Urinary bladder (tissue), 4 donors: ENCODE measurements at places on chromosomes 6 and 20. TPM values are rescaled to one million over a fixed set of nuclear protein-coding genes. Genes with fewer than 3 reads are reported as not detected.

The HLA-DRA gene
- 93.9 TPM for total RNA-seq

The STK4 gene
- total RNA-seq: 37.5 TPM

DNA sequence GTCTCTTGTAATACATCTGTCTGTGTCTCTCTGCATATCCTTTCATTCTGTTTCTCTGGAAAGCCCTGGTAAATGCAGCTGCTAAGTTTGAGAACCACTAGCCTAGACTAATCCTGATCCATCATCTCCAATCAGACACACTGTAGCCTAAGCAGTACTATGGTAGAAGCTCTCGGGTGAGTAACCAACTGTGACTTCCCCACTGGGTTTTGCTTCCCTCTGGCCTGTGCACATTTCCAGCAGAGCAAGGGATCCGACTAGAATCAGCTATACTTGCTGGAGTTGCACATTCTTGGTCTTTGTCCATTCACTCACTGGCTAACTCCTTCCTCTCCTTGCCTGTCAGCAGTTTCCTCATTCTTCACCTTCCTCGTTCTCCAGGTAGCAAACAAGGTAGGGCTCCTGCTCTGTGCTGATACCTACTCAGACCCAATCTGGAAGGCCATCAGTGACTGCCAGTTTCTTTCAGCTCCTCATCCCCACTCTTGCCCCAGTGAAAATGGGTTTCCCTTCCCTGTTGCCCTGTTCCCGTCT is 184.2 kb downstream of the PLCB4 start:
- no peak for DNase-seq

The TINAG gene
- total RNA-seq: 0.16 TPM

DNA sequence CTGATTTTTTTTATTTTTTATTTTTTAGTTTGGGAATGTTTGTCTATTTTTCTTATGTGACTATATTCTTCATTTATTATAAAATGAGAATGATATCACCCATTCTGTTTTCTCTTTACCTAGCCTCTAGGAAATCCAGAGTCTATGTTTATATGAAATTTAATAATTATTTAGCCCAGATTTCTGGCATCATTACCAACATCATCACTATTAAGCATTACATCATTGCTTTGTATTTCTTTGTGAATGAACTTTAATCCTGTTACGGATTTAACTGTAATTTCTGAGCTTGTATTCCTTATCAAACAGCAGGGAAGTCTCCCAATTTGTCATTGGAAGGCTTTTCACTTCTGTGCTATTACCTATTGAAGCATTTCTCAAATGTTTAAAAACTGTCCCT is 72.7 kb upstream of the NOX3 start:
- DNase-seq: no peak

DNA sequence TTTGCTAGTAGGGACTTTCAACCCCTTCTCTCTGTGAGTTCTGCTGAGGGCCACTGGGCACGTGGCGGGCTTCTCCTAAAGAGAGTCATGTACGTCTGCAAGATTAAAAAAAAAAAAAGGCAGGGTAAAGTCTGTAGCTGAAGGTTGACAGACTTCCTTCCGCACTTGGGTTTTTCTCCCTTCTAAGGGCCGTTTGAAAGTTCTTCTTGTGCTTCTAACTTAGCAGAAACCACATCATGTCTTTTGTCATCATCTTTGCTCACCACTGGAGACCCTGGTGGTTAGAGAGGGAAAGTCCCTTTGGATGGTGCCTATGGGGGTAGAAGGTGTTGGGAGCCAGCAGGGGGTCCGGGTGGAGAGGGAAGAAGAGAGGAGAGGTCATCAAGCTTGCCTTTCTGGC is 31.4 kb downstream of the PRDM1 start:
- no peak for DNase-seq

The LY86 gene
- total RNA-seq: 4.1 TPM

- peak; percentile 91 for DNase-seq
Observed at GRCh38 chr6:26473758-26474438, 16.1 kb downstream of the BTN2A1 start.

- DNase-seq: no peak
Observed at GRCh38 chr6:151075930-151076555, 163.7 kb upstream of the AKAP12 start.

The SRC gene
- 26.9 TPM for total RNA-seq

GRCh38 chr20:20520776-20521175 is 152.9 kb downstream of the INSM1 start:
- DNase-seq: no peak

GRCh38 chr20:10982692-10983091 is 308.9 kb upstream of the JAG1 start:
- DNase-seq: no peak

DNA sequence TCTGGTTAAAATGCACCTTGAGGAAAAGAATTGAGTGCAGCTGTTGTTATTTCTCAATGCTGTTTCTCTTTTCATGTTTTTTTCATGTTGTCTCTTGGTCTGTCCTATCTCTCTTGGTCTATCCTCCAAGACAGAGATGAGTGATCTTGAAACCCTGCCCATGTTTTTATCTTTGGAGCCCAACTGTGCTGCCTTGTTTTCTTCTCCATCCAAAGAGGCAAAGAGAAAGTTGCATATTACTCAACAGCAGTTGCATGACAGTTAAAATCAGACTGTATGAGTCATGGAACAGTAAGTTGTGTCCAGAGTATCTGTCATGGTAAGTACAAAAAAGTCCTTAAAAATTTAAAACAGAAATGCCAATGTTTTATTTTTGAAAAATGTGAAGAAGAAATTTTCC is 26.2 kb downstream of the BCAS1 start:
- DNase-seq: no peak

- DNase-seq: no peak
Observed at GRCh38 chr20:45407783-45408645, at the start of gene DBNDD2. TSS of gene DBNDD2 (plus strand) at chr20:45408289. CDS start at chr20:45408468, 179 bp downstream.

- DNase-seq: no peak
Observed at GRCh38 chr6:110575925-110576463, 99.6 kb upstream of the SLC22A16 start.

DNA sequence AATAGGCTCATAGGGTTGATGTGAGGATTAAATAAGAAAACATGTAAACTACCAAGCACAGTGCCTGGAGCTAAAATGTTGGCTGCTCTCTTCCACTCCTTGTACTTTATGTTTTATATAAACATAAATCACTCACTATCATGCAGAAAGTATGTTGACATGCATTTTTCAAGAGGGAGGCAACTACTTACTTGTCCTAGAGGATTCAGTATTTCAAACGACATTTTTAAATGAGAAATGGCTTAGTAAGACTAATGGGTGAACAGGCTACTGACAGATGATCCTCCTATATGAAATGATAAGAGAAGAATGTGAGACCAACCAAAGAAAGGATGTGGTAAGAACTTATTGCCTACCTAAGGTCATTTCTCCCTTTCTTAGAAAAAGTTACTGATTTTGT is 21.0 kb downstream of the LATS1 start:
- no peak for DNase-seq

DNA sequence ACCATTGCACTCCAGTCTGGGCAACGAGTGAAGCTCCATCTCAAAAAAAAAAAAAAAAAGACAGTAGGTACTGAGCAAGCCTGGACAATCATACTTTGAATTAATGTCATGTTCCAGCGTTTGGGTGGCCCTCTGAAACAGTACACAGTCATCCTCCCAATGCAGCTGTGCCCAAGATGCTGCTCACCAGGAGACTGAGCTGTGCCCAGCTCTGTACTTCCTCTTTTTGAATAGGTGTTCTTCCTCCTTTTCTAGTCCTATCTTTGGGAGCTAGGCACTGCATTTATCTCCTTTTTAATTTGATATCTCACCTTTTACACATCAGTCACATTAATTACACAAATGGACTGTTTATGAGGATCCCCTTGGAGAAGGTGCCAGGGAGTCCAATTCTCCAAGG is 101.5 kb downstream of the RPP40 start:
- DNase-seq: no peak

The PSMA7 gene
- total RNA-seq: 83.3 TPM

DNA sequence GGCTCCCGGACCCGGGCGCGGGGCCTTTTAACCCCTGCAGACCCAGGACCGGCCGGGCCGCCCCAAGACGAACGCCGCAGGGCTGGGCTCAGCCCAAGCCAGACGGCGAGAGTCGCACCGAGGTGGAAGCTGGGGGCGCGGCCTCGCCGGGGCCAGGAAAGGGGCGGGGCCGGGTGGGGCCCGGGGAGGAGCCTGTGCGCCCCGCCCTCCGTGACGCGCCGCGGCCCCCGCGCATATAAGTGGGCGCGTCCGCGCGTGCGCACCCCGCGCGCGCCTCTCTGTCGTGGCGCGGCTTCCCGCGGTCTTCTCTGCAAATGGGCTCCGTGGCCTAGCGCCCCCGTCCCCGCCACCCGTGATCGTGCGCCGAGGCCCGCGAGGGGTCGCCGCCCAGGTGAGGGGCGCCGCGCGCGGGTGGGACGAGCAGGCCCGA is at the start of gene PPDPF:
TSS of gene PPDPF (plus strand) at position 262 of the 430 bp plus-strand sequence. CDS start 544 bp downstream, outside the sequence.
- peak; percentile 72 for DNase-seq

DNA sequence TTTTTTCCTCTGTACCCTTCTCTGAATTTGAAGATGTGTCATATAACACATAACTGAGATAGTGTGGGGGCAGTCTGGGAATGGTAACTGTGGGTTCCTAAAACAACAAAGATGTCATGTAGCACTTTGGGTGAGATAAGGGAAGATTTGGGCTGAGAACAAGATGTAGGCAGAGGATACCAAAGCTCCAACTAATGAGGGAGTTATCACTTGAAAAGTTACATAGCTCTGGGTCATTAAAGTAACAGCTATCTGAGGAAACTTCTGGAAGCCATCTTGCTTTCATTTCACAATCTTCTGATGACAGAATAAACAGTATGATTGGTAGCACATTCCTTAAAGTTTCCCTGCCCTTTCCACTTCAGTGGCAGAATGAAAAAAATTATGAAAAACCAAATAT is 255.4 kb downstream of the TBX18 start:
- DNase-seq: no peak

GRCh38 chr6:166655251-166655650 is 28.2 kb upstream of the RPS6KA2 start:
- no peak for DNase-seq

GRCh38 chr6:142765306-142765705 is 179.7 kb downstream of the HIVEP2 start:
- no peak for DNase-seq

The XKR7 gene
- total RNA-seq: 0.05 TPM

The BPI gene
- total RNA-seq: 0.32 TPM

The TMEM74B gene
- total RNA-seq: 0.53 TPM

GRCh38 chr6:69914015-69914485 is 47.7 kb downstream of the COL19A1 start:
- DNase-seq: no peak

DNA sequence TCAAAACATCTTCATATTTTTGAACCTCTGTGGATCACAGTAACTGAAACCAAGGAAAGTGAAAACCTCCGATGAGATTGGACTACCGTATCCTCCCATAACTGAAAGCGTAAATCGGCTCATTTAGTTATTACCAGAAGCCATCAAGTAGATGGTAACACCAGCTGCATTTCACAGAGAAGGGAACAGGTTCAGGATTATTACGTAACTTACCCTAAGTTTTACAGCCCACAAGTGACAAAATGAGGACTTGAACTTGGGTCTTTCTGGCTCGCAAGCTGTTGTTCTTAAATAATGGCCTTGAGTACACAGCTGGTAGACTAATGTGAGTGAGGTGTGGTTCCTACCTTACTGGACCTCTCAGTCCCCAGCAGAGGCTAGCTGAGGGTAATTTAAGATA is 37.9 kb upstream of the CBLN4 start:
- no peak for DNase-seq

DNA sequence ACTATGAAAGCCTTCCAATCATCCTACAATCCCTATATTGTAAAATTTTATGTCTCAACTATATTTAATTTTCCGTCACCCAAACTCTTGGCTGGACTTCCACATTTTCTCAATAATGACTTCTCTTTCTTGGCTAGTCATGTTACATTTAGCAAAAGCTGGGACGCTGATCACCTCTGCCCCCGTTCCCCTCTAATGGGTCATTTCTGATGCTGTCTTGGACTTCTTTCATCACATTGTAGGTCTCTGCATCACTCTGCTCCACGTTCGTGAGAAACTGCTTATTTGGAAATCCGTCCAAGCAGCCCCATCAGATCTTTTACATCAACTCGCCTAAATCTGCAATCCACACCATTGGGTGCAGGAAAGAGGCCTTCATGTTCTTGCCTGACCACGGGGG is 203.8 kb downstream of the MYLK4 start:
- no peak for DNase-seq

GRCh38 chr20:36086767-36087166 is 67.8 kb upstream of the EPB41L1 start:
- DNase-seq: no peak

The PPP1R14C gene
- 0.42 TPM for total RNA-seq

- DNase-seq: no peak
Observed at GRCh38 chr6:89475634-89476033, 42.7 kb downstream of the ANKRD6 start.

- no peak for DNase-seq
Observed at GRCh38 chr20:22986601-22987000, 48.5 kb upstream of the SSTR4 start.

DNA sequence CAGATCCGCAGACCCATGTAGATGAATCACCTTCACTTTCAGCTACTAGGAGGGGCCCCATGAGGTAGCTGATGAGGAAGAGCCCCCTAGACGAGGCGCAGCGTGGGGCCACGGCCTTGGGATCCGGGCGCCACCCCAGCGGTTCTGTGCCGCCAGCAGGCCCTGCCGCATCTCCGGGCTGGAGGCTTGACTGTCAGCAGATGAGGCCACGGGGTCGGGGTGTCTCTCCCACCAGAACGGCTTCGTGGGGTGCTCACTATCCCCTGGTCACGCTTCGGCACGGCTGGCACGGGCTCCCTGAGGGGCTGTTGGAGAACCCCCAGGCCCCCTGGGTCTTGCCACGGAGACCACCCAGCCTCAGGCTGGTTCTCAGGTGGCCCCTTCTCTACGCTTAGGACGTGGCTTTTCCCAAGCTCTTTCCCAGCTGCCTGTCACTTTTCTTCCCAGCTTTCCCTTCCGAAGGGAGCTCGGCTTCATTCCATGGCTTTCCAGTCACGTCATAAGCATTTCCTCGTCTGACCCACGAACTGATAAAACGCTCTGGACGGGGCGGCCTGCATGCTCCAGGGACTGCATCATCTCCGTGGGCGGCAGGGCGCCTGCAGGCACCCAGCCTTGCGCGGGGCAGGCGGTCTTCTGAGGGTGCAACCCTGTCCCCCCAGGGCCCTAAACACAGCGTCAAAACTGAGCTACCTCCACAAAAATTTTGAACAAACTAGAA is 85.9 kb downstream of the THBS2 start:
- DNase-seq: no peak

DNA sequence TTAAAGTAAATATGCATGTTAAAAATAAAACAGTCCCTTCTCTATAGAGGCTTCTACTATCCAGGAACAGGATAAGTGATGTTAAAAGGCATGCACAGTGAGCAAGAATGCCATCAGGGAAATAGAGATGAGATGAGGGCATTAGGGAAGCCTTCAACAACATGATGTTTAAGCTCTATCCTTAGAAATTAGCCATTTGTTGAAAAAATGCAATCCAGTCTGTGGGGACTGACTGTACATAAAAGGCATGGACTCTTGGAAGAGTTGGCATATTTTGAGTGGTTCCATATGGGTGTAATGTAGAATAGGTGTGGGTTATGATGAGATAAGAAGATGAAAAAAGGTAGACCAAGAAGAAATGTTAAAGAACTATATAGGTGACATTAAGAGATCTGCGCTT is 5.8 kb downstream of the KIAA0319 start:
- DNase-seq: no peak
